ENCODE measurements at places on chromosomes 6 and 20.

DNA sequence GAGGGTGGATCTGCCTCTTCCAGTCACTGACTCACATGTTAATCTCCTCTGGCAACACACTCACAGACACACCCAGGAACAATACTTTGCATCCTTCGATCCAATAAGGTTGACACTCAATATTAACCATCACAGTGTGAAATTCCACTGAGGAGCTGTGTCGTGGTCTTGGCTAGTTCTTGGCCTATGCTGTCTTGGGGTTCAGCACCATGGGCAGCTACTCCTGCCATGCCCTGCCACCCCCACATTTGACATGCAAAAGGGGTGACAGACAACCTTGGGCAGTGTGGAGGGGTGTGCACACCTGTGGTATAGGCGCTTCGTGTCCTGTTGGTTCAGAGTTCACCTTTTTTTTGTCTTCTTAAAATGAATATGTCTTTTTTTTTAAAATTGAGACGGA, 25.8 kb downstream of the ANKRD6 start:
- DNase-seq, result no peak

- DNase-seq, result no peak
Observed at GRCh38 chr20:53592992-53593465, 610 bp downstream of the ZNF217 start.

DNA sequence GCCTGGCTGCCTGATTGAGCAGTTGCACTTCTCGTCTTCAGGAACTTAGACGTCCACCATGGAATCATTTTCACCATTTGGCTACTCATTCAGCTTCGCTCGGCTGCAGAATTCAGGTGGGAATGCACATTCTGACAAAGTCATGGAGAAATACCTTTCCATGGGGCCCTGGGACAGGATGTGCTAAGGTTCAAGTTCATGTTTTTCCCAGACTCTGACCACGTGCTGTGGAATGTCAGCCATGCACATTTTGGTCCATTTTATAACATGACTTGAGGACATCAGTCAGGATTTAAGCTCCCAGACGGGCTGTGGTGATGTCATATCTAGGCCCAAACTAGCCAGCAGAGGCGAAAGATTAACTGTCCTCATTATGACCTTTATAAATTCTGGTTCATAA, 205.3 kb downstream of the TBXT start:
- no peak for DNase-seq

GRCh38 chr20:11181966-11182365, 508.2 kb upstream of the JAG1 start:
- DNase-seq, result no peak

Measured in stimulated activated CD4-positive, alpha-beta T cell treated with anti-CD3 and anti-CD28 coated beads, Interleukin-12 subunit alpha, Interleukin-12 subunit beta, amount 100 ng/mL, for 24 hours (primary cell).